ENCODE measurements at places on chromosomes 2 and 18.

- DNase-seq: no peak
Measured at GRCh38 chr2:24490181-24490689, 819 bp upstream of the NCOA1 start.

DNA sequence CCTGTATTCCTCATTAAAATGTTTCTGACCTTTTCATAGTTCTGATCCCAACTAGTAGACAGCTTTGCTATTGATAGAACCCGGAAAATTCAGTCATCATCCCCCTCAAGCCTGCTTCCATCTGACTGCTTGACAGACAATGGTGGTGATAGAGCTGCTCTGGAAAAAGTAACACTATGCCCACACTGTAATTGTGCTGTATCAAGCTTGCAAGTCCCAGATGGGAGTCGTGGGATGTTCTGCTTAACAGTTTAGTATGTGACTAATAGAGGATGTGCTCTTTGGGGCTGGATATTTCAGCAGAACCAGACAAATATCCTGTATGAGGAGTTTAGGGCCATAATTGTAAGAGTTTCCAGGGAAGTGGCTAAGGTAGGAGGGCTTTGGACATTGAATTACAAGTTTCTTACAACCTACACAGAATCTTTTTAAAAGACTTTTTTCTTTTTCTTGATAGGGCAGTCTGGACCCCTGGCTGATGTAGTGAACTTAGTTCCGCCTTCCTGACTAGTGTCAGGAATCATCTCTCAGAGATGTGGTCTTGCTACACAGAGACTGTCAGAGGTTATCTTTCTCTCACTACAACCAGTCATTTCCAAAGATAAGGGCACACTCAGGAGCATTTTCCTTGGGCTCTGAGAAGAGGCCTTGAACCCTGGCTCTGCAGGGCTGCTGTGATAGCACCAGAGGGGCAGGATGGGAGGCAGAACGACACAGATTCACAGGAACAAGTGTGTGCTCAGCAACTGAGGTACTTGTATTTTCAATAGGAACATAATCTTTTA, 158.0 kb upstream of the RBMS1 start:
- no peak for DNase-seq

- DNase-seq: no peak
Measured at GRCh38 chr2:105403241-105403782, 4.5 kb upstream of the FHL2 start.

DNA sequence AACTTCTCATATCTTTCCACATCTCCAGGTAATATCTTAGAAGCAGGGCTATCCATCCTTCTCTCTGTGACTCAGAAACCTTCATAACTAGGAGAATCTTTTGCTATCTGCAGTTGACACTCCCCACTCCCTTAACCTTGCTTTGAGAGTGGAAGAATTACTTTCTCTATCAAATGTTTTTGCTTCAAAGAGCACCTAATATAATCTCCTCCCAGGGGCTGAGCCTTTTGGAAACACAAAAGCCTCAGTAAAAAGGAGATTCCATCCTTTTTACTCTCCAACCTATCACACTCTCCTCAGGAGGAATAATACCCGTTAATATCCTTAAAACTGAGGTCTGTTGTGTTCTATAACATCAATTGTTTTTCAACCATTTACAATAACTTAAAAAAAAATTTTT, 94.9 kb upstream of the DNAJC10 start:
- peak; percentile 15 for DNase-seq

DNA sequence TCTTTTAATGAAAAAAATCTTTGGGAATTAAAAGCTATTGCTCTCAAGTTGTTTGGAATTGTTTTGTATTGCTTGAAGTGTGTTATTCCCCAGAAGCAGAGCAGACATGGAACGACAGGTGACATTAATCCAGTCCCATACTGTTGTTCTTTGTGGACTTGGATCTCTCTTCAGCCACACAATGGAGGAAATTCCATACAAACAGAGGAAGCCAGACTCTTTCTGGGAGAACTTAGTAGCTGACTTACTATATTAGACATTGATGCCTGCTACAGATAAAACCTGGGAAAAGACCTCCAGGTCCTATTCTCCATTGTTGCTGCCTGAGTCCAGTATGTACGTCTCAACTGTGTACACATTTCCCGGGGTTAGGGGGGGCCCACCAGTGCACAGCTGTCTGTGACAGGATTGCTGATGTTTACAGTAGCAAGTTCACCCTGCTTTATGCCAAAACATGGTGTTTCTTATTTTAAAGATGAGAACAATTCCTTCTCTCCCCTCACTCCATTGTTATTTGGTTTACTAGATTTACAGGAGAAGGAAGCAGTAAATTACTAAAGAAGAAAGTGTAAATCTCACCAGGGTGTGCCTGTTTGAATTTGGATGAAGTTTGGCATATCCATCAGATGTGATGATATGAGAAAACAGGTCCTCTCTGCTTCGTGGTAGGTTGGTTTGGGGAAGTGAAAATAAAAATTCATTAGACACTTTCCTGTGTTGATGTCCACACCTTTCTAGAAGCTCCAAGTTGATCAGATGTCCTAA, 142.4 kb upstream of the RBBP8 start:
- no peak for DNase-seq

DNA sequence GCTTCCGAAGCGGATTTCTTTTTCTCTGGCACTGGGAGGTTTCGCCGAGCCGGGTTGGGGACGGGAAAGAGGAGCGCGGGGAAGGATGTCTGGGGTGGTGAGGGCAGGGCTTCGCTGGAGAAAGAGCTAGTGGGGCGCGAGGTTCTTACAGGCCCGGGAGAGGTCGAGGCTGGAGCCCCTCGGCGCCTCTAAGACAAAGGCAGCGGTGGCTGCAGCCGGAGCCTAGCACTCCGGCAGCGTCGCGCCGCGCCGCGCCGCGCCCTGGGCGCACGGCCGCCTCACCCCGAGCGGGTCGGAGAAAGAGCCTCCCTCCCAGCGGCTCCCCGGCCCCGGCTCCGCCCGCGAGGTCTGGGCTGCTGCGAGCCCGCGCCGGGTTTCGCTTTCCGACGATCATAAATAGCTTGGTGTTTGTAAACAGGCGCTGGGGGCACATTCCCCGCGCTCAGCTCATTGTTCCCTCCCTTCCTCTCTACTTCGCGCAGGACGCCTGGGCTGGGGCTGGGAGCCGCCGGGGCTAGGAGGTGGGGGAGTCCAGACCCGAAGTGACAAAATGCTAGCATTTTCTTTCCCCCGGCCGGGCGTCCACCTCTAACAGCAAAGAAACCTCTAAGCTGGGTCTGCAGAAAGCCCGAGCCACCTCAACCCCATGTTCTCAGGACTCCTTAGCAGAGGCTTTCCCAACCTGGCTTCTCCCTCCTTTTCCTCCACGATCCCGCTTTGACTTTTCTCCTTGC, 813 bp upstream of the MEIS1 start:
- DNase-seq: peak; percentile 70

DNA sequence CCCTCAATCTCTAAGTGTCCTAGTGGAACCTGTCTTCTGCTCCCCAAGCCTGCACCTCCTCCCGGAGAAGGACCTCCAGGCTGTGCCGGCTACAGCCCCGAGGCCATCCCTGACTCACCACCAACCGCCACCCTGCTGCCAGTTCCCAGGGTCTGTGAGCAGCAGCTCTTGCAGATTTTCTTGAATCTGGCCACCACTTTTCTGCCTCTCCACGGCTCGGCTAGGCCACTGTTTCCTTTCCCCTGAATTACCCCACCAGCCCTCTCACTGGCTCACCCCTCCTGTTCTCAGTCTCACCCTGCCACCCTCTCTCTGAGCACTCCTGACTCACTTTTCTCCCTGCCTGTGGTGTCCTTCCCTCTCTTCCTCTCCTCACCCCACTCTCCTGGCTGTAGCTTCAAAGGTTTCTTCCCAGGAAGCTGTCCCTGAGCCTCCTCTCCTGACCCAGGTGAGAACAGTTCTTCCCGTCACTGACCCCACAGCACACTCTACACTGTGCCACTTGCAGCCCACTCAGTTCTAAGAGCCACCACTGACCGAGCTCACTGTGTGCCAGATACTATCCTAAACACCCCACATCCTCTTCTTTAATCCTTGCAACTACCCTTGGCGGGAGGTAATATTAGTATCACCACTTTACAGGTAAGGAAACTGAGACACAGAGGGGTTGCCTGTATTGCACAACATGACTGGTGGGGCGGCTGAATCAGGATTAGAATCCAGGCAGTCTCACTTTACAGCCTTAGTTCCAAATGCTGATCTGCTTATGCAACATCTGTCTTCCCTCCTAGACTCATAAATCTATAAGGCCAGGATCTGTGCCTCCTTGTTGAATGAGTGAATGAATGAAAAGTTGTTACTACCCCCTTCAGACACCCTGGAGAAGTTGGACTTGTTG, 111.6 kb downstream of the SMAD7 start:
- DNase-seq: no peak

GRCh38 chr2:189411860-189412259, 29.4 kb upstream of the WDR75 start:
- DNase-seq: no peak

DNA sequence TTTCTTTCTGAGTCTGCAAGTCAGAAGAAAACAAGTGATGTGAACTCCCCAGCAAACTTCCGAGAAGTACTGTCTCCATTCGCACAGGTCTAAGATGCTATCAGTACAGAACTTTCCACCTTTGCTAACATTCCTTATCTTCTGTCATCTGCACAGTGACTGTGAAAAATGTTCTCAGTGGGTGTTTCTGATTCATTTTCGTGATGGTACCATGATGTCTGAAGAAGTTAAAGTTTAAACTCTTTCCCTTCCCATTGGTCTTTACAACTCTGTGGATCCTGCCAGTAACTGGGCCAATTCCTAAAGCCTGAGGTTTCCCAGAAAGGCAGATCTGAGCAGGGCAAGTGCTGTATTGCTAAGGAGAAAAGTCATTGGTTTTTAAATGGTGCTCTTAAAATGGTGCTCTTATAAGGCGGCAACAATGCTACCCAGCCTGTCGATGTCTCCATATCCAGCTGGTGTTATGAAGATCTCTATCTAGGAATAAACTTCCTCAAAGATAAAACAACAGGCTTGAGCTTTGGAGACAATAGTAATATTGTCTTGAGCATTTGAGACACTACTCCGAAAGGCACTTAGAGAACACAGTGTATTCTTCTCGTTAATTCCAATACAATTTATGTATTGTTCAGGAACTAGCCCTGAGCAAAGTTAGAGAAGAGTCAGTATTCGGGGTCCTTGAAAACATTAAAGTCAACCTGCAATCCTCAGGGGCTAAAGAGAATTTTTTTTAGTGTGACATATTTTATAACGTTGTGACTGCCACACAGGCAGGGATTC, 232.3 kb downstream of the OSR1 start:
- DNase-seq: no peak

- no peak for DNase-seq
Measured at GRCh38 chr2:45945302-45945717, 293.8 kb downstream of the PRKCE start.

- no peak for DNase-seq
Measured at GRCh38 chr2:152034257-152034801, 64.5 kb downstream of the CACNB4 start.

DNA sequence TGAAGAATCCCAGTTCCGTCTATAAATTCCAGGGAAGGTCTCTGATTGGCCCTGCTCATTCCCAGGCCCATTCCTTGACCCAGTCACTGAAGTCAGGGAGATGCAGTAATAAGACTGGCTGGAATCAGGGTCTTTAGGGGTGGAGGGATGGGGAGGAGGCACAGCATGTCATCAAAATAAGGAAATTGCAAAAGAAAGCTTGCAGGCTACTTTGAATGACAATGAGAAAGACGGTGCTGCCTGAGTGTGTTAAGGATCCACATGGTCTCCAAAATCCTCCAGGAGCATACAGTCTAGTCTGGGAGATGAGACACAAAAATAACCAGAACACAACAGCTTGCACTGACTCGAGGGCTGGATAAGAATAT, 2.0 kb upstream of the DES start:
- DNase-seq: no peak

DNA sequence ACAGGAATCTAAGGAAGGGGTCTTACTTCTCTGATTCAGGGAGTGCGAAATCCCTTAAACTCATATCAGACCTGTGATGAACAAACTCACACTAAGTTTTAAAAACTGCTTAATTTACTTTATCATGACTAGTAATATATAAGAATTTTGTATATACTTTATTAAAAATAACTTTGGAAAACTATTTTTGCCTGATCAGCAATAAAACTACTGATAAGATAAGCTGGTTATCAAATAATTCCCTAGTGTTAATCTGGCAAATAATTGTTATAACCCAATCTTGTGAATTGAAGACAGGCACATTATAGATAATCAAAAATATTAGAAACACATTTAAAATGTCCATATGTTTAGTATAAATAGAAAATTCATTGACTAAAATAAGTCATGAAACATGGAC, 23.7 kb upstream of the DSC3 start:
- no peak for DNase-seq

DNA sequence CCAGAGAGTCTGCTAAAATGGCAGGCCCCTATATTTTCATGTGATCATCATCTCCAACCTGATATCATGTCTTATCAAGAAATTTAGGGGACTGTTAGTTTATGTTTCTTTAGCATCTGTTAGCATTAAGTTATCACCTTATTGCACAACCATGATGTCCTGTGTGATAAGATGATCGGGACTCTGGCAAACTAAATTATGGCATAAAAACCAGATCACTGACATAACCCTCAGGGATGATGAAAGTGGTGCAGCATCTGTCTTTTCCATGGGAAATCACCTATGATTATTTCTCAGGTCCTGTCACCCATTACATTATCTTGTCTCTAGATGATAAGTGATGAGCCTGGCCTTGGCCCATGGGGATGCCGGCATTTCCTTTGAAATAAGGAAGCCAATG, 458.6 kb upstream of the DCC start:
- no peak for DNase-seq

GRCh38 chr2:71045865-71046548, 22.4 kb upstream of the NAGK start:
- DNase-seq: no peak

DNA sequence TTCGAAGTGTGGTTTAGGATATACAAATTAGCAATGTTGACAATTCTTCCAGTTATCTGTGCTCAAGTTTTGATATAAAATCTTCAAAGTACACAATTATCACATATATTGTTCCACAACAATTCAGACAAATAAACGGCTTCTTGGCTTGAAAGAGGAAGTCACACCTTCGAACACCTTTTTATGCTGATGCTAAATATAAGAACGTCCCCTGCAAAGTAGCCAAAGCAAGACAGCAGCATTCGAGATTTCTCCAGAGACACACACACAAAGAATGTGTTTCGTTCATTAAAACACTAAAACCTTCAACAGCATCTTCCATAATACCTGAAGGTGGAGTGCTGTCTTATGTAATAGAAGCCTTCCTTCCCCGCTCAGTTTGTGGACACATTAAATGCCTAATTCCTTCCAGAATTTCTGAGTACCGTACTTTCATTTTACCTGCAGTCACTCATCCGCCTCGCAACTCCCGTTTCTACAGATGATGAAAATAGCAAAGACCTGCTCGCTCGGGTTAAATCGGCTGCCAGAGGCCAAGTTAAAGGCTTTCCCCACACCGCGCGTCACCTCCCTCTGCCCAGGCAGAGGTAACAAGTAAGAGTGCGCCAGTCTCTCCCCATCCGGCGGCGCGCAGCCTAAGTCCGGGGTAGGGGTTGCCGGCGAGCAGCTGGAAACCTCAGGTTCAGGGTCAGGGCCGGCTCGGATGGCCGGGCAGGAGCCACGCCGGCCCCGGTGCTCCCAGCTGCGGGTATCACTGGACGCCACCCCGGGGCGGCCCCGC, 847 bp downstream of the SERPINE2 start:
- peak; percentile 16 for DNase-seq

GRCh38 chr2:102578376-102578775, 41.0 kb upstream of the SLC9A2 start:
- no peak for DNase-seq

All from G401 (cell line).